Epithelial cell of prostate (primary cell): ENCODE measurements at places on chromosomes 3 and 15.
A peak's percentile ranks its signal among the peaks of the same experiment; 100 is the strongest.

DNA sequence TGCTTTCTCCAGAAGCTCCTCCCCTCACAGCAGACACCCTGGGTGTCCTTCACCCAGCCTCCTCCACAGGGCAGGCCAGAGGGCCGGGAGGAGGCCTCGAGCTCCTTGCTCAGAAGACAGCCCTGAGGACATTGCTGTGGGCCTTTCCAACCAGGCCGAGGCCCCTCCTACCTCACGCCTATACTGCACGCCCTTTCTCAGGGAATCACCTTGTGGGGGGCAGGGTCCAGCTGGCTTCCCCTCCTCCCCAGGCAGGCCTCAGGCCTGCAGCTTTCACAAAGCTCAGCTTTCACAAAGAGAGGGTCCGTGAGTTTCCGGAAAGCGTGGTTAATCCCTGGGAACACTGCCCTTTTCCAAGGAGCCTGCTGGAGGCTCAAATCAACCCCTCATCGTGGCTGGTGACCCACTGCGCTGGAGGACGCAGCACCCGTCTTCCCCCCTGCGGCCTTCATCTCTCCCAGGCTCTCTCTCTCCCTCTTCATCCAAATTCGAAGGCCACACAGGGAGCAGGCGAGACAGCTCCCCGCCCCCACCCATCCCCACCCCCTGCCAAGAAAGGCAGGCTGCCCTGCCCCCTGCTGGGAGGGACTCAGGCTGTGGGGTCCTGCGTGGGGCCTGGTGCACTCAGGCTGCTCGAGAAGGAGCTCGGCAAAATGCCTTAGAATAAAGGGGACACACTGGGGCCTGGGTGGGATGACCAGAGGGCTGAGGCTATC, 79.4 kb downstream of the OCA2 start:
- no peak for DNase-seq

- DNase-seq, result no peak
These were observed 175.8 kb downstream of the XXYLT1 start for GRCh38 chr3:195095035-195095703.

DNA sequence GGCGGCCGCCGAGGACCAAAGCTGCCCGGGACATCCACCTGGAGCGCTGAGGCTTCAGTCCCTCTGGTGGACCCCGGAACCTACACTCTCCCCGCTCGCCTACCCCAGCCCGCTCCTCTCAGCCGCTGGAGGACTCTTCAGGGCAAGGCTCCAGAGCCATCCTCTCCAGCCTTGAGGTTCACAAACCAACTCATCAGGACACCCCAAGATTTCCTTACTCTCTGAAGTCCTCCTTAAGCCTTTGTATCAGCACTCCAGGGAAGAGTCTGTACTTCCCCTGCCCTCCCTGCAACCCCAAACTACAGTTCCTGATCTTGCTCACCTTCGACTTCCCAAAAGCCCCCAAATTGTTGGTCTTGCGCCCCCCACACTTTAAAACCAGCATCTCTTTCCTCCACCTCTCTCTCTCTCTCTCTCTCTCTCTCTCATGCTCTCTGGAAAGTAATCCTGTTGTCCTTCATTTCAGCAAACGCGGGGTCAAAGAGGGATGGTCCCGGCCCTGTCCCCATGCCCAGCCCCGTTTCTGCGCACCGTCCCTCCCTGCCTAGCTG, 438 bp downstream of the THBS1 start:
- no peak for DNase-seq

DNA sequence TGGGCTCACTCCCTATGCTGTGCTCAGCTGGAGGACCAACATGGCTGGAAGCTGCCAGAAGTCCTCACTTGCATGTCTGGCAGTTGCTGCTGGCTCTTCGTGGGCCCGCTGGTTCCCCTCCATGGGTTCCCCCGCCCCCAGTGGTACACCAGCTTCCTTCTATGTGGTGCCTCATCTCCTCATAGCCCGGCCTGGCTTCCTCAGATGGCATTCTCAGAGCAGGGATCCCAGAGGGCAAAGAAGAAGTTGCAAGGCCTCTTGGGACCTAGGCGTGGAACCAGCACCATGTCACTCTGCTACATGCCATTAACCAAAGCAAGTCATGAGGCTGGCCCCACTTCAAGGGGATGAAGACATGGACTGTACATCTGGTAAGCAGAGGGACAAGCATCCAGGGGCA, 2.9 kb upstream of the CFAP92 start:
- no peak for DNase-seq

DNA sequence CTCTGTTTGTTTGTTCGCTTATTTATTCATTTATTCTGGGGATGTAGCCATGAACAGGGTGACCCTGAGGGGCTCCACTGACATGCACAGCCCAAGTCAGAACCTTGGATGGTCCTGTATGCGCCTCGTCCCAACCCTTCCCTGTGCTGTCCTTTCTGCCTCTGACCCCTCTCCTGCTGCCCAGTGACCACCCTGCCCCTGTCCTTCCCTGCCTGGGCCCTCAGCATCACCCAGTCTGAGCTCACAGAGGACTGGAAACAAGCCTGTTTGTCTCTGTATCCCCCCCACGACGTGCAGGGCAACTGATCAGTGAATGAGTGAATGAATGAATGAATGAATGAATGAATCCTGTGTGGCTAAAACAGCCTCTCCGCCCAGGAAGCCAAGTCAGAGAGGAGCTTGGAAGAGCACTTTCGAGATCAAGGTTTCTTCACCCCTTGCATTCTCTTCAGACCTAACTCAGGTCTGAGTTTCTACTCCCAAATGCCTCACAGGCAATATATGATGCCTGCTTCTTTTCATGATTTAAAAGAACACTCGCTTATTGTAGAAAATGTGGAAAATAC, 157.7 kb downstream of the SMAD6 start:
- no peak for DNase-seq

- DNase-seq, result no peak
These were observed 302.5 kb upstream of the AZI2 start for GRCh38 chr3:28651159-28651558.

DNA sequence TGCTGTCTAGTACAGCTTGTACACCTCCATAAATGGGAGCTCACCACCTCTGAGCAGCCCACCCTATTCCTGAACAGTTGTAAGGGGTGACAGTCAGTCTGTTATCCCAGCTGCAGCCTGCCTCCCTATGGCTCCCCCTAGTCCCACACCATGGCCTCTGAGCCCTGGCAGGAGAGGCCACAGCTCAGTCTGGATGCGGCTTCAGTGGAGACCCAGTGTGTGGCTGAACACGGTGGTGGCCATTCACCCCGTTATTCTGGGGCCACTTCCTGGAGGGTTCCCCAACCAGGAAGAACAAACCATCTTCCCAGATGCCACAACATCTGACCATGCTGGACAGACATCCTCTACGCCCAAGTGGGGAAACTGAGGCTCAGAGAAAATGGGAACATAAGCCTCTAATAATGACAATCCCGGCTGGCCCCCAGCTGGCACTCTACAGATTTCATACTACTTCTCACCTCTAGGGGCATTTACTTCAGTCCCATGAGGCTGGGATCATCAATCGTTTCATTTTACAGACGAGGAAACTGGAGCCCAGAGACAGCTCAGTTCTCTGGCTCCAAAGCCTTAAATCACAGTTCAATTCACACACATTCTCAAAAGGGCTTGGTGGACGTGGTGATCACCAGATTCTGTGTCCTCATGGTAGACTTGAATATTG, 9.2 kb upstream of the GRIP2 start:
- no peak for DNase-seq

DNA sequence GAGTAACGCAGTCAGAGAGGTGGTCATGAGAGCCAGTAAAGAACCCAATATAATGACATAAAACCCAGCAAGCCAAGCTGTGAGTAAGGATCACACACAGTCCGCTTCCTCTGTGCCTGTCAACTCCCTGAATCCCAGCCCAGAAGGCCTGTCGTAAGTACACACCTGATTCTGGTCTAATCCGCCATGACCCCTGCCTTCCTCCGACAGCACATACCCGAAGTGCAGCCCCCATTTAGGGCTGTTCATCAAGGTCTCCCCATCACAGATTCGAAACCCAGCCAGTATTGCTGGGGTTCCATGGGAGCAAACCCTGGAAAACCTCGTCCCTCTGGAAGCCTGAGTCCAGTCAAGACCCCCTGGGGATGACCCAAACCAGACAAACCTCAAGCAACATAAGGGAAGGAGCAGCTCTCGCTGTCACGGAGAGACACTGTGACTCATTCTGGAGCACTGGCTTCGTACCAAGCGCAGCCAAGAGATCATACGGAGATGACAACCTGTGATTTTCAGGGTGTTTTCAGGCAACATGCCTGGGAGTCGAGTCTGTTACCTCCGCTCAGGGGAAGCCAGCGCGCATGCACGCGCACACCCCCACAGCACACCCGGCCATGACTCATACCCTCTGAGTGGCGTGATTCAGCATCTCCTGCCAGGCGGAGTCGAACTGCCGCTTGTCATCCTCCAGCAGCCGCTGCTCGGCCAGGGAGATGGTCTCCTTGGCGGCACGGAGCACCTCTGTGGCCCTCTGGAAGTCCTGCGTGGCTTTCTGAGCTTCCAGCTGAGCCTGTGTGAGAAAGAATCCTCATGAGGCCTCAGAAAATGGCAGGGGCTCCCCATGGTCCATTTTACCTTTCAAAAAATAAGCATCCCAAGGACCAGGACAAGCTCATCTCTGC, 63.0 kb downstream of the SH3BP5 start:
- DNase-seq, result peak; percentile 72

DNA sequence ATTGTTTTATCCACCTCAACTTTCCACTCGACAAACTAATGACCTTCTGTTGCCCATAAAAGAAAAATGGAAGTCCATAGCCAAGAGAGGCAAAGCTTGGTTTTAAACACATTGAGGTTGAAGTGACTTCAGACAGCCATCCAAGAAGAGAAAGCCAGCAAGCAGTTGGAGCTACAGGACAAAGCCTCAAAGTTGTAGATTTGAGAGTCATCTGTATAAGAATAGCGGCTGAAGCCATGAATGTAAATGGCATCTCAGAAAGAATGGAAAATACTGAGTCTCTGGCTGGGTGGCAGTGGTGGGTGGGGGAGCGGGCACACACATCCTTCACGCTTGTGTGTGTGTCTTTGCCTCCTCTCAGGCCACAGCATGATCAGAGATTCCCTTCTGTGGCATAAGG, 124.1 kb upstream of the CHRM5 start:
- DNase-seq, result no peak

- DNase-seq, result no peak
These were observed 304.5 kb upstream of the ROPN1 start for GRCh38 chr3:124296406-124296805.

GRCh38 chr3:40718681-40719080, 193.9 kb downstream of the ZNF621 start:
- no peak for DNase-seq

GRCh38 chr3:65597952-65598413, 440.7 kb downstream of the MAGI1 start:
- no peak for DNase-seq

- DNase-seq, result no peak
These were observed 325.2 kb downstream of the DIPK2A start for GRCh38 chr3:144296808-144297207.

DNA sequence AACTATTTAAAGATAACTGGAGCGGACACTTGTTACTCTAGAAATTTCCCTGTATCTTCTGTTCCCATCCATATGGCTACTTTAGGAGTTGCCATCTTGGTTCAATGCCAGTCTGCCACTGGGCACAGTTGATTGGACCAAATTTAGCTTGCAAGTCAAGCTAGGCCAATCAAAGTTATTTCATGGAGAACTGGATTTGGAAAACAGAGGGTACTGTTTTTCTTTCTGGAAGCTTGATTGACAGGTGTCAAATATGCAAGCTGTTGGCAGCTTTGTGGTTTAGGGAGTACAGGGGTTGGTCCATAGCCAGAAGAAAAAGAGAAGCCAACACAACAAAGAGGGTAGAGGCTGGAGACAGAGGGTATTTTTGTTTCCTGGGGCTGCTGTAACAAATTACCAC, 33.4 kb upstream of the KLHL25 start:
- no peak for DNase-seq

- no peak for DNase-seq
These were observed 255.9 kb downstream of the EPHA6 start for GRCh38 chr3:97070302-97070701.

GRCh38 chr3:125132815-125133214, 77.0 kb upstream of the HEG1 start:
- no peak for DNase-seq

DNA sequence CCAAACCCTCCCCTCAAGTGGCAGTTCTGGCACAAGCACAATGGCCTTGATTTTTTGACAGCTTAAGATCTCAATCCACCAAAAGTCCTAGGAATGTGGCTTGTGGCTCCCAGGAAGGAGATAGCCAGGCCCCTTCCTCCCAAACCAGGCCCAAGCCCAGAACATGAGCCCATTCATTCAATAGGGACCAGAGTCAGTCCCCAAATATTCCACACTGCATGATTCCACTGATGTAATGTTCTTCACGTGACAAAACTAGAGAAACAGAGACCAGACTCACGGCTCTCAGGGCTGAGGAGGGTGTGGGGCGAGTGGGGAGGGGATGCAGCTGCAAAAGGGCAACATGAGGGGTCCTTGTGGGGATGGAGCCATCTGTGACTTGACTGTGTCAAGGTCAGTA, 25.5 kb downstream of the ABTB1 start:
- DNase-seq, result no peak

DNA sequence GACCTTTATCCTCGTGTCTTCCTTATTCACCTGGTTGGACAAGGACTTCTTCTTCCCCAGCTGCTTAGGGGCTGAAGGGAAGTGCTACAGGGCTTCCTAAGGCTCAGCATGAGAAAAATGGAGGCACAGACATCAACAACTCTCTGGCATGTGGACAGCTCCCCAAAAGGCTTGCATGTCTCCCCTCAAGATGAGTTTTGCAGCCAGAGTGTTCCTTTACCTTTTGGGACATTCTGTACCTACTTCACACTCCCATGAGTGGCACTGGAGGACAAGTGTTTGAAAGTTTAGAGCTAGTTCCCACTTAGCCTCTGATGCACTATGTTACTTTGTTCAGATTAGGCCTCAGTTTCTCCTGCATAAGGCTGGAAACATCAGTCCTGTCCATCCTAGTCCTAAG, 77.1 kb upstream of the HACD2 start:
- DNase-seq, result no peak

- DNase-seq, result no peak
These were observed 188.8 kb downstream of the FEZF2 start for GRCh38 chr3:62184559-62184958.

DNA sequence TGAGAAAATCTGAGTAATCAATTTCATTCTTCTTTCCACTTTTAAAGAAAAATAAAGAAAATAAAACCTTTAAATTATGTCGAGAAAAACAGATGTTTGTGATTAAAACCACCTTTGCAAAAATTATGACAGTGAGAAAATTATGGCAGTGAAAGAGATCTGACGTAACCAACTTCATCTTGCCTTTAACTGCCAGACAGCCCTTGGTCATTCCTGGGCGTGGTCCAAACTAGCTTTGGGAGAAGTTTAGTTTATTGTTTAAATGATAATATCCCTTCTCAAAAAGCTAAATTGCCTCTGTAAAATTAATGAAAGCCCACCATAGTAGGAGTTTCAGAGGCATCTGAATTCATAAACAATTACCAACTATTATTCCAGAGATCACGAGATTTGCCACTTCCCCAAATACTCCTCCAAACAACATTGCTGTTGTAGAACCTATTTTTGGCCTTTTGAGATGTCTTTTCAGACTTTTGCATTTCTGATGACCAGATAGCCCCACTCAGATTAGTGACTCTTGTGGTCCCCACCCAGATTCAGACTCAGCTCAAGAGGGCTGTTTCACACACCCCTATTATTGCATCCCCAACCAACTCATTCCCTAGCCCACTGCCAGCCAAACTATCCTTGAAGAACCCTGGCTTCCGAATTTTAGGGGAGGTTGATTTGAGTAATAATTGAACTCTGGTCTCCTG, 664.4 kb upstream of the CBLB start:
- no peak for DNase-seq
